ENCODE measurements at places on chromosomes 7 and 10.

DNA sequence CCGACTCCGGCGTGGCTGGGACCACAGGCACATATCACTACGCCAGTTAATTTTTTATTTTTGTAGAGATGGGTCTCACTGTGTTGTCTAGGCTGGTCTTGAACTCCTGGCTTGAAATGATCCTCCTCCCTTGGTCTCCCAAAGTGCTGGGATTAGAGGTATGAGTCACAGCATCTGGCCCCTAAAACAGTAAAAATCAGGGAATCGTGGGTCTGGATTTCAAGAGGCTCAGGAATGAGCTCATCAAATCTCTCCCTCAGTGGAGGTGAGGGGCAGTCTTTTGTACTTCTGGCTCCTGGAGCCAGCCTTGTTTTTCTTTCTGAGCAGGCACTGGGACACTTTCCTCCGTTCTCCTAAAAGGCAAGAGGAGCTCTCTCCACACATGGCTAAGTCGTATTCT is 32.1 kb upstream of the RHEB start:
- DNase-seq = no peak

GRCh38 chr10:133009218-133009950 is 67.0 kb upstream of the CFAP46 start:
- DNase-seq = no peak

GRCh38 chr10:12055732-12056131 is 13.0 kb upstream of the DHTKD1 start:
- no peak for DNase-seq

- DNase-seq = no peak
These were observed 184.3 kb upstream of the CDCA7L start for GRCh38 chr7:22129819-22130580.

- no peak for DNase-seq
These were observed 43.3 kb upstream of the BTRC start for GRCh38 chr10:101310529-101311184.

DNA sequence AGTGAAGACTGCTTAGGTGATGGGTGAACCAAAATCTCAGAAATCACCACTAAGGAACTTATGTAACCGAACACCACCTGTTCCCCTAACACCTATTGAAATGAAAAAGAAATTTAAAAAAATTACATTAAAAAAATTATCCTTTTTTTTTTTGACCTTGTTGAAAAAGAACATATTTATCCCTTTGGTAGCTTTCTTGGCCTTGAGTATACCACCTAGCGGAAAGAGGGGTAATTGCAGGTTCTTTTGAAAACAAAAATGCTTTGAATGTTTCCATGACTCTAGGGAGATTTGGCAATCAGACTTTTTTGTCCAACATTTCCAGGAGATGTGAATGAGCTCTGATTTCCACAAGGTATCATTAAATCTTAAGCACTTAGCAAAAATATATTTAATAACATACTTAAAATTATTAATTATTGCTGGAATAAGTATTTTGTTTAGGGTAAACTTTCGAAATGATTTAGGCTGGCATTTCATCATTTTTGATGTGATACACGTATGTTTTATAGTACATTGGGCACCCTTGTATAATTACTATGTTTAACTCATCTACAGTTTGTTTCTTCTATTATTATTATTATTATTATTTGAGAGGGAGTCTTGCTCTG is 47.0 kb upstream of the ELMO1 start:
- DNase-seq = no peak

GRCh38 chr10:50533296-50533695 is 90.5 kb downstream of the SGMS1 start:
- no peak for DNase-seq

- DNase-seq = no peak
These were observed 11.9 kb downstream of the CYTH3 start for GRCh38 chr7:6260291-6261187.

DNA sequence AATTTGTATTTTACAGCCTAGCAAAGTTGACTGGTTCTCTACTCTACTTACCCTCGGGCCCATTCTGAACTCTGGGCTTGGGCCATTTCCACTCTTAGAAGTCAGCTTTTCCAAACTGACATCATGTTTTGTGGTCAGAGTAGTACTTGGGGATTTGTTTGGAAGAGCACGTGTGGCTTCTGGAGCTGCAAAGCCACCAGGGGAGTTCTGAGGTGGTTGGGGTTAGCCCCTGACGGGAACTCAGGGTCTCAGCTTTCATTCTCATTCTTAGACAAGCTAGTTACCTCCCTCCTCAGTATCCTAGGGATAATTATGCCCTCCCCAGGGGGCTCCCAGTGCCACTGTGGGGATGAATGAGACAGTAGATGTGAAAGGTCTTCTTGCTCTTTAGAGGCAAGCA is 647.7 kb upstream of the GALNT17 start:
- DNase-seq = no peak

- no peak for DNase-seq
These were observed 1033.6 kb upstream of the LRRTM3 start for GRCh38 chr10:65892284-65892683.

GRCh38 chr10:49177391-49178355 is 10.5 kb downstream of the TMEM273 start:
- DNase-seq = no peak

GRCh38 chr10:22617516-22617915 is 96.9 kb downstream of the PIP4K2A start:
- no peak for DNase-seq

- no peak for DNase-seq
These were observed 93.4 kb downstream of the AVL9 start for GRCh38 chr7:32588657-32589056.

GRCh38 chr10:4051011-4051640 is 266.1 kb upstream of the KLF6 start:
- no peak for DNase-seq

GRCh38 chr10:130191380-130191779 is 55.2 kb downstream of the GLRX3 start:
- DNase-seq = no peak

DNA sequence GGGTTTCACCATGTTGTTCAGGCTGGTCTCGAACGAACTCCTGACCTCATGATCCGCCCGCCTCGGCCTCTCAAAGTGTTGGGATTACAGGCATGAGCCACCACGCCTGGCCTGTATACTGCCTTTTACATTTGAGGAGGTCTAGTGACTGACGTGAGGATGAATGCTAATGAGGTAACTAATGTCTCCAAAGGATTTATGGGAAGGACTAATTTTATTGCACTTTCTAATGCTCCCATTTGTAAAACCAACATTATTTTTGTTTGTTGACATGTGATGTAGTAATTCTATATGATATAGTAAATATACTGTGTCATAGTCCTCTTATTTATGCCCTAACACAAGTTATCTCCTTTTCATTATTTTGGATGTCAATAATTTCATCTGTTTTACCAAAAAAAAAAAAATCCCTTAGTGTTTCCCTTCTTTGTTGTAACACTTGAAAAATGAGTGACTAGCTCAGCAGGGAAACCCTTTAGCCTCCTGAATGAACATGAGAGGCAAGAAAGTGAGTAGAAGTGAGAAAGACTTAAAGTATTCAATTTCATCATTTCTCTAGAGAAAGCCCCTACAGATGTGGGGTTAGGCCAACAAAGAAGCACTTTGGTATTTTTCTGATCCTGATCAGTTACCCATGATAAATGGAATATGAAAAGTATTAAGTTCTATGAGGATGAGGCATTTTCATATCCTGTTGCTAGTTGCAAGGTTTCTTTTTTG is 596.9 kb upstream of the PCDH15 start:
- no peak for DNase-seq

DNA sequence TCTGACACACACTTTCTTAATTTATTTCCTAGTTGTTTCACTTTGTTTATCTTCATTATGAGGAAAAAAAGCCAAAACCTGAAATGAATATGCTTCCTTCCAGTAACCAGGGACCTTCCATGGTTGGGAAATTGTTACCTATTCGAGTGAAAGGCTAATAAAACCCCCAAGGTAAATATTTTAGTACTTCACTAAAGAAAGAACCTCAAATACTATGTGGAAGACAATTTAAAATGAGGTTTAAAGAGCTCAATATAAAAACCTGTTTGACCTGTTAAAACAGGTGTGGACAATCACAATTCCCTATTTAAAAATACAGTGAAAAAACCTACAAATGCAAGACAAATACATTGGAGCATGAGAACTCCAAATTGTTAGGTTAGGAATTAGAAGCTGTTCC is 192.6 kb downstream of the CFTR start:
- no peak for DNase-seq

DNA sequence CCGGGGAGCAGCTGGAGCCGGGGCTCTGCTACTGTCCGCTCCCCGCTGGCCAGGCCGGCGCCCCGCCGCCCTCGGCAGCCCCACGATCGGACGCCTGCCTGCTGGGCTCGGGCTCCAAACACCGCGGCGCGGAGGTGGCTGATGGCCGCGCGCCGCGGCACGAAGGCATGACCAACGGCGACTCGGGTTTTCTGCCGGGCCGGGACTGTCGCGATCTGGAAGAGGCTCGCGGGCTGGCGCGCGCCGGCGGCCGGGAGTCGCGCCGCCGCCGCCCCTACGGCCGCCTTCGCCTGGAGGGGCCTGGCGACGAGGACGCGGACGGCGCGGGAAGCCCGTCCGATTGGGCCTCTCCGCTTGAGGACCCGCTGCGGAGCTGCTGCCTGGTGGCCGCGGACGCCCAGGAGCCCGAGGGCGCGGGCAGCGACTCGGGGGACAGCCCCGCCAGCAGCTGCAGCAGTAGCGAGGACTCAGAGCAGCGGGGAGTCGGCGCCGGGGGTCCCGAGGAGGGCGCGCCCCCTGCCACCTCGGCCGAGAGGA is 570 bp downstream of the TBC1D12 start:
- DNase-seq = no peak

DNA sequence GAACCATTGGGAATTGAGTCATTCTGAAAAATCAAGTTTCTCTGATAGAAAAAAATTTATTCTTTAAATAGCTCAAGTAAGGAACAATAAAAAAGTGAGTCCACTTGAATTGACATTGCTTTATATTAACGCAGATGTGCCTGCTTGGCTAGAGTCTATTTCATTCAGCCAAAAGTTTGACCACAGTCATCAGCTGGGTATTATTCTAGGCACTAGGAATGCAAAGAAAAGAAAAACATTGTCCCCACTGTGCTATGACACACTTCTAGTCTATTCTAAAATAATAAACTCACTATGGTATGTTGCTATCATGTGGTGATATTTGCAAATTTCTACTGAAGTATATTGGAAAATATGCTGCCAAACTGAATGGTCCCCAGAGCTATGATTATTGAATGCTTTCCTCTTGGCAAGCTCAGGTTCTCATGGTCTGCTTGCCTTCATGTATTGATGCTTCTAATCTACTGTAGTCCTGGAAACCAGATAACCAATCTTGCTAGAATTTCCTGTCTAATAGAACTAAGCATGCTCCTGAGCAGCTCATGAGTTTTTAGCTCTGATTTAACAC is 8.3 kb downstream of the SFRP4 start:
- no peak for DNase-seq

- no peak for DNase-seq
These were observed 144.3 kb upstream of the TCF7L2 start for GRCh38 chr10:112805701-112806100.

GRCh38 chr7:7803715-7804178 is 85.3 kb upstream of the RPA3 start:
- no peak for DNase-seq

- DNase-seq = no peak
These were observed 54.2 kb upstream of the FHIP2A start for GRCh38 chr10:114767101-114767985.

DNA sequence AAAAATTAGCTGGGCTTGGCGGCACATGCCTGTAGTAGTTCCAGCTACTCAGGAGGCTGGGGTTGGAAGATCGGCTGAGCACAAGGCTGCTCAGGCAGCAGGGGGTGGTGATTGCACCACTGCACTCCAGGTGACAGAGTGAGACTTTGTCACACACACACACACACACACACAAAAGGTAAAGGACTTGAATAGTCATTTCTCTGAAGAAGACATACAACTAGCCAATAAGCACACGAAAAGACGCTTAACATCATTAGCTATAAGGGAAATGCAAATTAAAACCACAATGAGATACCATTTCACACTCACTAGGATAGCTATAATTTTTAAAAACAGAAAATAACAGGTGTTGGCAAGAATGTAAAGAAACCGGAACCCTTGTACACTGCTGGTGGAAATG is 48.6 kb downstream of the HIP1 start:
- DNase-seq = no peak

GRCh38 chr10:34696423-34696822 is 118.7 kb downstream of the PARD3 start:
- DNase-seq = no peak

DNA sequence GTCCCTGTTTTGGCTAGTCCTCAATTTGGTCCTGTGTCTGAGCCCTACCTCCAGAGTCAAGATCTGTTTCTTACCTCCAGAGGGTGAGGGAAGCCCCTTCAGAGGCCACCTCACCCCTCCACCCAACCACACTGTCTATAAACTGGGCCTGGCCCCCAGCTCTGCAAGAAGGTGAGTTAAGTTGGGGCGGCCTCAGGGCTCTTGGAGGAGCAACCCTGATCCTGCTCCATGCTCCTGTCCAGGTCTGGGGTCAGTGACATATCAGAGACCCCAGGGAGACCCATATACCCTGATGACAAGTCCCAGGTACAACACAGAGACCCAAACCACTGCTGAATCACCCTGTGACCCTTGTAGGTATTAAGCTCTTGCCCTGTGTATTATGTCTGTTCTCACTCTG is 69.5 kb downstream of the MYL10 start:
- DNase-seq = no peak

GRCh38 chr7:22338877-22339276 is 18.1 kb downstream of the RAPGEF5 start:
- no peak for DNase-seq

Data from activated T-helper 1 cell treated with anti-CD3 and anti-CD28 coated beads, Interleukin-2, amount 50 U/mL, for 16 hours (primary cell).